ENCODE measurements at places on chromosomes 2 and 18. TPM values are rescaled to one million over a fixed set of nuclear protein-coding genes. Genes with fewer than 3 reads are reported as not detected.

- no peaks in the 10 kb centered on the region for H3K36me3 ChIP-seq
- H3K4me1 ChIP-seq: no peaks in the 10 kb centered on the region
- H3K4me3 ChIP-seq: no peak overlapping the region
- H3K27ac ChIP-seq: no peak overlapping the region
Observed at GRCh38 chr2:1594373-1595171, 149.7 kb downstream of the PXDN start.

The SLC4A3 gene
- 0.60 TPM for polyA plus RNA-seq

DNA sequence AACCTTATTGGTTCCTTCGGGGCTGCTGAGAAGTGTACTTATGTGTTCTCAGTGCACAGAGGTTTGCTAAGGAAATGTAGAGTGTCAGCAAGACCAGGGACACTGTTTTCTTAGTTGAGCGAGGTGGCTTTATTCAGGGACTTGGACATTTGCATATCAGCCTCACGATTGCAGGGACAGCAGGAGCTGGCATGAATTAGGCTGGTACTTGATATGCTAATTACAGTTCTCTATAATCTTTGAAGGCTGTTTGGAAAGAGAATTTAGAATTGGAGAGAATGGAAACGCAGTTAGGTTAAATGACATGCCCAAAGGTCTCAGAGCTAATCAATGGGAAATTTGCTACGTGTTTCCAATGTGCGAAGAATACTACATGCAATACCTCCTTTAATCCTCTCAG lies 18.7 kb upstream of the MTCL1 start:
- H3K36me3 ChIP-seq: no peaks in the 10 kb centered on the region
- DNase-seq: no peak
- H3K4me1 ChIP-seq: no peaks in the 10 kb centered on the region
- no peak overlapping the region for H3K4me3 ChIP-seq
- H3K27me3 ChIP-seq: no peaks in the 10 kb centered on the region

The MAP2 gene
- 1.8 TPM for polyA plus RNA-seq

The CHAC2 gene
- polyA plus RNA-seq: 8.1 TPM

The SKOR2 gene
- polyA plus RNA-seq: not detected

DNA sequence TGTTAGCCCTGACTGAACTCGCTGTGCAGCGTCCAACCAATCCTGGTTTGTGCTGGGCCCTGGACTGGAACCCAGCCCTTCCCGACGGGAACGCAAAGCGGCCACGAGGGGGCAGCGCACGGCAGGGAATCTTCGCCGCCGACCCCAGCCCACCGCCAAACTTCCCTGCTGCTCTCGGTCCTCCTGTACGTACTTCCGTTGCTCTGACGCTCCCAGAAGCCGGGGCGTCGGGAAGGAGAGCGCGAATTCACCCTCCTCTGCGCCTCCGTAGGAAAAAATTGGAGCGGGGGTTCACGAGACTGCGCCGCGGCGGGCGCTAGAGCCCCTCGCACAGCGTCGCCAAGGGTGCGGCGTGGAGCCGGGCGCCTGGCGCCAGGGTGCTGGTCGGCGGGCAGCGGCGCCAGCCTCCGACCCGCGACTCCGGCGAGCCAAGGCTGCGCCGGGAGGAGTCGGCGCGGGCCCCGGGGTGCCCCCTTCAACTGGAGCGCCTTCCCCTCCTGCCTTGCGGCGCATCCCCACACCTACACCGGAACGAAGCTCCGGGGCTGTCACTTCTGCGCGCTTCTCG lies 873 bp upstream of the SH3RF3 start:
- H3K27ac ChIP-seq: peak overlapping the region; percentile 82
- peak overlapping the region; percentile 86 for H3K4me3 ChIP-seq
- H3K4me1 ChIP-seq: peaks cover 28% of the 10 kb centered on the region
- H3K36me3 ChIP-seq: no peaks in the 10 kb centered on the region

DNA sequence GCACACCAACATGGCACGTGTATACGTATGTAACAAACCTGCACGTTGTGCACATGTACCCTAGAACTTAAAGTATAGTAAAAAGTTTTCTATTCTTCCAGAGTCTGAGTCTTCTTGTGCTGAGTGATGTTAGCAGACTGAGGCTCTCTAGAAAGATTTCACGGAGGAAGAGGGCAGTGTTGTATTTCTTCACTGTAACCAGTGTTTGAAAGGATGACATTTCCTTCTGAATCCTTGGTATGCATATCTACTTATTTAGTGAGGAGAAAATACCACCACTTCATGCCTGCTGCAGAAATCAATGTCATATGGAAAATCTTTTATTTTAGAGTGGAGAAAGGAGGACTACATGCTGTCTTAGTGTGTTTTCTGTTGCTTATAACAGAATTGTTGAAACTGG lies 357.1 kb downstream of the CCDC85A start:
- H3K4me1 ChIP-seq: no peaks in the 10 kb centered on the region
- H3K27ac ChIP-seq: no peak overlapping the region
- DNase-seq: no peak
- H3K36me3 ChIP-seq: no peaks in the 10 kb centered on the region
- H3K4me3 ChIP-seq: no peak overlapping the region

Data from psoas muscle (tissue), 8 donors.